ENCODE measurements at places on chromosomes 7 and 10.

DNA sequence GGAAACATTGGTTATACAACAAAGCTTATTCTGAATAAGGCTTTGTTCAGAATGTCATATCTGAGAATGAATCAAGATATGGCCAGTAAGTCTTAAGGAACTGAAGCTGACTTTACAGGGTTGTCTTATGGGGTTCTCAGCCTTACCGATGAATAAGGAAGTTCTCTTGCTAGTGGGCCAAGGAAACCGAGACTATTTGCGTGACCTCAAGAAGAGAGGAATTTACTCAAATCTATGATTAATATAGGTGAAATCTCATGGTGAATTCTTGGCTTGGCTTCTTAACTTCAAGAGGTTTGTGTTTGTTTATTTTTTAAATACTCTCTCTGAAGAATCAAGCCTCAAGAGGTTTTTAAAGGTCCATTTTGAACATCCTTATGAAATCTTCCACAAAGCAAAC, 4.7 kb upstream of the MRLN start:
- DNase-seq, result no peak

DNA sequence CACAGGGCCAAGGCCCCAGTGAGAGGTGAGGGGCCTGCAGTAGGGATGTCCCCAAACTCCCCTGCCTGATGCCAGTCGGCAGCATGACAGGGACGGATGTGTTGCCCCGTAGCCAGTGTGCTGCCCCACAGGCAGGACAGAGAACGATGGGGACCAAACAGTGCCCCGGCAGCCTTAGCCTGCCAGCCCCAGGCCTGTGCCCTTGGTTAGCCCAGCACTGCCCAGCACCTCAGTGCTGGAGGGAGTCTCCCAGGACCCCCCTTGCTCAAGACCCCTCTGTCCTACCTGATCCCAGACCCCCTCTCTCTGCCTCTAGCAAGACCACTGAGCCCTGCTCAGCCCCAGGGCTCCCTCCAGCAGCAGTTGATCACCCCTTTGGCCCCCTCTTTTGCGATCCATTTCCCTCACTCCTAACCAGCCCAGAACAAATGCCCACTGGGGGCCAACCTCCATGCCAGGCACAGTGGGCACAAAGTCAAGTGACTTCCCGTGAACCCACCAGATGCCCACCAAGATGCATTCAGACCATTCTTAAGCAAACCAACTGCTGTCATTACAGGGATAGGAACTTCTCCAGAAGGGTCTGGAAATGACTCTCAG, 34.0 kb downstream of the OAT start:
- DNase-seq, result no peak

DNA sequence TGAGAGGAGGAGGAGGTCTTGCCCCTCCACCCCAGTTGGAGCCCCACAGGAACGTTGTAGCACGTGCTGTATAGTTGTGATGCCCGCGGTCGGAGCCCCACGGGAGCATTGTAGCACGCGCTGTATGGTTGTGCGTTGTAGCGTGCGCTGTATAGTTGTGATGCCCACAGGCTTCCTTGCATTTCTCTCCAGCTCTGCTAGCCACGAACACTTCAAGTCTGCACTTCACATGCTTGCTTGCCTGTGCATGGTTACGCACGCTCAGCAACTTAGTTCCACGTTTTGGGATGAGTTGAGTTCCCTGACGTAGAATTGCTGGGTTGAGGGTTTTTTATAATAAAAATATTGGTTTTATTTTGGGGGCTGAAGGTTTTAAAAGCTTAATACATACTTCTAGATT, 41.6 kb downstream of the DNAJB6 start:
- no peak for DNase-seq

GRCh38 chr10:125494651-125495239, 188.2 kb downstream of the TEX36 start:
- no peak for DNase-seq

DNA sequence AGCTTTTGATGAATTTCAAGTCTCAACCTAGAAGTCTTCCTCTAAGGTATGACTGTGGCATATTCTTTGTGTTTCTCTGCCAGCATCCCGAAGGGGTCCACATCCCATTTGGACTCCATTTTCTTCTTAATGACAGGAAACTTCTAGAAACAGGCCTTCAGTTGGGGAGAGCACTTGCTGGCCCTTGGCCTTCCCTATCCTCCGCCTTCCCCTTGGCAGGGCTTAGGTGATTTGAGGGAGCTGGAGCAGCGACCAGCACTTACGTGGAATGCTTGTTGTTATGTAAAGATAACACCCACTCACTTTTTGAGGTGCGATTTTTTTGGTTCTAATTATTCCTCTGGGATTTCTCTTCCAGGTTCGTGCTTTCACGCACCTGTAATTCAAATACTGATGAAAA, 42.9 kb upstream of the ZNF716 start:
- DNase-seq, result no peak

Data from AML-193 (cell line).